ENCODE measurements at places on chromosomes 6 and 20.

DNA sequence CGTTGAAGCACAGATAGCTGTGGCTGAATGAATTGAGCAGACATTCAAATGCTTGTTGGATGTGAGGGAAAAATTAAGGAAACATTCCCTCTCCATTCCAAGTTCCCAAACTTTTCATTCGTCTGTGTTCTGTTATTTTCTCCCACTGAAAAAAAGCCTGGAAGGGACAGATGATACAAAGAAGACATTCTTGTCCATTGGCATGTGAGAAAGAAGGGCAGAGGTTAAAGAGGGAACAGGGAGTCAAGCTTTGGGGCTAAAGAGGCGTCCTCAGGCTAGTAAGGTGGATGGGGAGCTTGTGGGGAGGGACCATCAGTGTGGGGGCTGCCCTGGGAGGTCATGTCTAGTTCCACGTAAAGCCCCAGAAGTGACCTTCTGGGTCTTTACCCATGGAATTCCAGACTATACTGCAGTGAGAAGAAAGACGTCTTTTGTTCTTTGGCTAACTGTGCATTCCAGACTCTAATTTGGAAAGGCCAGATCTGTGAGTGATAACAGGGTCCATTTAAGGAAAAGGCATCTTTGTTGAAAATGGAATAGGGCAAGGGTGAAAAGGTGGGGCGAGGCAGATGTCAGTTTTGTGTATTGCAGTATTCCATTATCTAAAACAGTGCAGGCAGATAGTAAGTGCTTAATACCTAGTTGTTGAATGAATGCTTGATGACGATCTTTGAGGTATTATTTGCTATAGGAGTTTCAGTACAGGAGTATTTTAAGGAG, 117.5 kb downstream of the SOX4 start:
- no peak for DNase-seq

- no peak for DNase-seq
Observed at GRCh38 chr6:133301835-133302234, 60.7 kb downstream of the EYA4 start.

- peak; percentile 21 for DNase-seq
Observed at GRCh38 chr6:28383235-28384142, 16.1 kb downstream of the ZSCAN12 start.

DNA sequence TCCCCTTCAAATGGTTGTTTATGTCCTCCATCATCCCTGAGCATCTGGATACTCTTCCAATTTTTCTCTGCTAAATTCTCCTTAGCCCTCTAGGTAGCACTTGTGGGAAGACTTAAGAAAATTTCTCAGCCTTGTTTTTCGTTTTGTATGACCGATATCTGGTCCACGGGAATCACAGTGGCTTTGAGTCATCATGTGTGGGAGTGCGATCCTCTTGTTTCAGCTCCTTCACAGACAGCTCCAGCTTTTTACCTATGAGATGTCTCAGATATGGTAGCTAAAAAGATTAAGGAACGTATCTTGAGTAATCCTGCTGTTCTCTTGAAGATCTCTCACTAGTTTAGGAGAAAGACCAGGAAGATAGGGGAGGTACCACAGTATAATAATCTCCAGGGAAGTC, 196.1 kb downstream of the GRM1 start:
- DNase-seq: no peak

DNA sequence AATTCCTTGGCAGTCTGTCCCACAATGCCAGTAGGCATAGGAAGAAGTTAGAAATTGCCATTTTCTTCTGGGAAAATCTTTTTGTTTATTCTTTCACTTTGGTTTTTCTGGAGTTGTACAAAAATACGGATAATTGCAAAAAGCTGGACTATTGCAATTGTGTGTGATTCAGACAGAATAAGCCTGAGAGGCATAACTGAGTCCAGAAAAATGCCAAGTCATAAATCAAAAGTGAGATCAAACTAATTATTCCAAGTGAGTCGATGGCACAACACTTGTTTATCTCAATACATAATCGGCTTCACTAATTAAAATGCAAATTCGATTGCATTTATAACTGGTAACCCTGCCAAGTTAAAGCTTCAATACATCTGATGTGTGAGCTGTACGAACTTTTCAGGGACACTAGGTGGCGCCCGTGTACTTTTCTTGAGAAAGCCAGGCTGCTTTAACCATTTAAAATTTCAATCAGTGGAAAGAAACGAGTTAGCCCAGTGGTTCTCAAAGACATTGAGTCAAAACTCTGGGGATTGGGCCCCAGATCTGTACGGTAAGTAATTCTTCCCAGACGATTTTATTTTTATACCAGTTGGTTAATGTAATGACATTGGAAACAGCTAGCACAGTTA, 102.6 kb downstream of the LAMP5 start:
- peak; percentile 52 for DNase-seq

GRCh38 chr6:135996668-135997067, 145.2 kb downstream of the PDE7B start:
- no peak for DNase-seq

Measured in activated CD4-positive, alpha-beta T cell treated with anti-CD3 and anti-CD28 coated beads, Interleukin-2, Interleukin-4, amounts not matched to agents 100 ng/mL and 50 ng/mL, durations not matched to agents 16 hours and 8 hours (primary cell).